Head of caudate nucleus (tissue), 42 donors: ENCODE measurements at places on chromosomes 1 and 21.

DNA sequence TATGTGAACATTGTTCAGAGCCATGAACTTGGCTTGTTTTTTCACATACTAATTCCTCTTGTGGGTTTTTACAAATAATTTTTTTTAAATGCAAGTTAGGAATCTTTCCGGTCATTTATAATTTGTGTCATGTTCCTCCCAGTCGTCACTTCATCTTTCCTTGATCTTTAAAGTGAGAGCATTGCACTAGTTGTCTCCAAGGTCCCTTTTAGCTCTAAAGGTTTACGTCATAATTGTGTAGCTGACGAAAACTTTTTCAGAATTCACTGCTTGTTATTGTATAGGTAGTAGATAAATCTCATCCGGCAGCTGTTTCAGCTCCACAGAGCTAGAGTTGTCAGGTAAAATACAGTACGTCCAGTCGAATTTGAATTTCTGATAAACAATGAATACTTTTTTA, 33.6 kb downstream of the SOAT1 start:
- no peak for DNase-seq

DNA sequence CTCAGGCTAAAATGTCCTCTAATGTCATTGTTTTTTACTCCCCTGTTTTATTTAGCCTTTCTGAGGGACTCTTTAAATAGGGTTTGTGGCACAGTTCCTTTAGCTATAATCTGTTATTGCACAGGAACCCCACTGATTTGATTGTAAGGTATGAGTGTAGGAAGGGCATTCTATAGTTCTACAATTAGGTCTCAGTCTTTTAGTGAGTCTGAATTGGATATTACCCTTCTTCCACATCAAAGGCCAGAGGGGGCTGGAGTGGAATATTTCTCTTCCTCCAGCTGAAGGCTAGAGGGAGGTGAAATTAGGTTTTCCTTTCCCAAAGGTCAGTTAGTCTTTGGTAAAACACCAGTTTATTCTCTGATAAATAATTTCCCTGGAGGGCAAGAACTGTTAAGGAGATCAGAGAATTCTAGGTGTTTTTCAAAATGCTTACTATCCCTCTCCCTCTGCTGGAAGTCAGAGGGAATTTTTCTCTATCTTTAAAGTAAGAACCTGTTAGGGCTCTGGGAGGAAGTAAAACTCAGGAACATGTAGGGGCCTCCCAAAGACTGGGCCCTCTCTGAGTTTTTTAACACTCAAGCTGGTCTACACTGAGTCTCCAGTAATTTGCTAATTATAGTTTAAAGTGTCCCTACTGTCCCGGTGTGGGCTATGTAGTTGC, 176.3 kb upstream of the ZNHIT6 start:
- DNase-seq = no peak

DNA sequence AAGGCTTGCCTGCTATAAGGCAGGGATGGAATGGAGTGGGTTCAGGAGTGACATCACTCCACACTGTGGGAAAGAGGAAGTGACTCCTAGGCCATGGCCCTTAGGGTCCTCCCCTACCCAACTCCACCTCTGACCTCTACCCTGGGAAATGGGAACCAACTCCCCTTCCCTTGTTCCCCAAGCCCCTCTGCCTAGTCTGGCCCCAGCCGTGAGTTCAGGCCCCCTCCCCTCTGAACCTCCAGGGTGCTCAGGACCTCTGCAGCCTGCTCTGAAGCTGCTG, 3.8 kb upstream of the GUCA2A start:
- no peak for DNase-seq

DNA sequence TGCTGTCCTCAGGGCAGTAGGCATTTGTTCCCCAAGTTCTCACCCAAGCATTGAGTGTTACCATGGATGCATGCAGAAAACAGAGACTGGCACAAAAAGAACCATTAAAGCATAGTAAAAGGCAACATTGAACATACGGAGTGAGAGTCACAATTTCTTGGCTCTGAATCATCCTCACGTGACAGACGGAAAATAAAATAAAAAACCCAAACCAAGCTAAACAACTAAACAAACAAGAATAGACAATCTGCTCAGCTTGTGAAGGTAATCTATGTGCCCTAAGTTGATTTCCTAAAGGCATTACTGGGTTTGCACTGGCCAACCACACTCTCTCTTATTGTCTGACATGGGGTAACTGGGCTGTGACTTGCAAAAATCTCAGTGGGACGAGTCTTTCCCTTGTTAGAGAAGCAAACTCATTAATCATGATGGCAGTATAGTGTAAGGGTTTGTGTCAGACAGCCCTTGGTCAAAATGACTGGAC, 306.0 kb downstream of the ASTN1 start:
- DNase-seq = no peak

DNA sequence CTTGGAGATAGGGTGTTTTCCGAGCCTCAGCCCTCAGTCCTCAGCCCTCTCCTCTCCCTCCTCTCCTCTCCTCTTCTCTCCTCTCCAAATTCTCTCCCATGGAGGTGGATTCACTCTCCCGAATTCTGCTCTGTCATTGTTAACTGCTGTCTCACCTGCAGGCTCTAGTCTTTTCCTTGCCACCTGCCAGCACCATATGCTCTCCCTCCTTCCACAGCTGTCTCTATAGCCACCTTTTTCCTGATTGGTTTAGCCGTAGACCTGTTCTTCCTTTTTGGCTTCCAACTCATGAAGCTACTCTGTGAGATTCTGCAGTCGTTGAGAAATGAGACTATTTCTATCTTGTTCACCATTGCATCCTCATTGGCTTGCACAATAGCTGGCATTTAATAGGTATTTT, 19.7 kb downstream of the COG2 start:
- DNase-seq = no peak

- no peak for DNase-seq
Observed at GRCh38 chr21:36948686-36949085, 17.8 kb downstream of the HLCS start.

- DNase-seq = no peak
Observed at GRCh38 chr21:41364308-41364707, 2.5 kb downstream of the MX2 start.

DNA sequence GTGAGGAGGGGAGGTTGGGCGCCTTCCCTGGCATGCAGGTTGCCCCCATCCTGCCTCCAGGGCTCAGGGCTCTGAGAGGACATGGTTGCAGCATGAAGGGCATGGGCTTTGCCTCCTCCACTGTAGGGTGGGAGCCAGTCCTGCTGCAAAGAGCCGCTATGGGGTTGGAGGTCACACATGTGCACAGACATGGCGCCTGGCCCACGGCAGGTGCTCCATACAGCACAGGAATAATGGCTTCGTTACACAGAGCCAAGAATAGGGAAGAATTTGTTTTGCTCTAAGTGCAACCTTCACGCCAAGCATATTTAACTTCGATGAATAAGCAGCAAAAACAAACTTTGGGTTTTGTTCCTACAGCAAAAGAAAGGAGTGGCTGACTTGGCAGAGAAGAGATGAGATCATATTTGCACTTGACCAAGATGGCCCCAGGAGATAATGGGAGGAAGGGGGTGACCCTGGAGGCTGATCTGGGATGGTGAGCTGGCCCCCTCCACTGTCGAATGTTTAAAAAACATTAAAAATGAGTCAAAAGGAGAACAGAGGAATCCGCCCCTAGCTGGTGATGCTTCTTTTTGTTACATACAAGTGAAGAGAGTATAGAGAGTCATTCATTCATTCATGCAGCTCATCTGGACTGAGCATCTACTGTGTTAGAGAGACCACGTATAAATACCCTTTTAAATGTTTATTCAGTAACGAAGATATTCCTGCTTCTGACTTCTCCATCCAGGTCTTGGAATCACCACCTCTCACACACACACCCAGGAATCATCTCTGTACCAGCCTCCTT, 12.4 kb upstream of the C2CD2 start:
- DNase-seq = no peak

DNA sequence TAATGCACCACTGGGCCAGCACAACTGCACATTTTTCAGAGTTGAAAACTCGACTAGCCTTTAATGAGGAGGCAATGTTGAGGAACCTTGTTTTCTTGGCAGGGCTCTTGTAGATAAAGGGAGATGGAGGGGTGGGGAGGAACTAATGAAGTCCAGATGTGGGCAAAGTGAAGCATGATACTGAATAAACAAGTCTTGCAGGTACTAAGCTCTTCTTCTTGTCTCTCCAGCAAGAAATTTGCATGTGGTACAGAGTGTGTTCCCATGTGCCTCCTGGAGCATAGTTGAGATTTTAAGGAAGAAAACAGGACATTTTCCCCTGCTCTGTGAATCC, 47.0 kb downstream of the PLPP3 start:
- DNase-seq = no peak

DNA sequence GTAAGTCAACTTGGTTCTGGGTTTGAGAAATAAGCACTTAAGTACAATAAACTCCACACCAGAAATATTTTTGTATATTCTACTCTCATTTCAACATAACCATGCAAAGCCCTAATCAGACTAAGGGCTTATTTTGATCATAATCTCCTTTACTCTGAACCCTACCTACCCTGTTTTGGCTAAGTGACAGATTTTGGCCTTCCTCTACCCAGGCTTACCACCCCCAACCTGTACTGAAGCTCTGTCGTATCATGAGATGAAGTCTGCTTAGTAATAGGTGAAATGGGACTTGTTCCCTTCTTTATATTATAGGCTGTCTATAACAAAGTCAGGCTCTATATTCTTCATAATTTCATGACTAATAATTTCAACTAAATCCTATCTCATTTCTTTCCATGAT, 135.5 kb downstream of the RERE start:
- DNase-seq = no peak

GRCh38 chr1:110002695-110003094, 18.1 kb downstream of the AHCYL1 start:
- DNase-seq = no peak

- no peak for DNase-seq
Observed at GRCh38 chr1:119962296-119962968, 66.1 kb upstream of the ADAM30 start.

DNA sequence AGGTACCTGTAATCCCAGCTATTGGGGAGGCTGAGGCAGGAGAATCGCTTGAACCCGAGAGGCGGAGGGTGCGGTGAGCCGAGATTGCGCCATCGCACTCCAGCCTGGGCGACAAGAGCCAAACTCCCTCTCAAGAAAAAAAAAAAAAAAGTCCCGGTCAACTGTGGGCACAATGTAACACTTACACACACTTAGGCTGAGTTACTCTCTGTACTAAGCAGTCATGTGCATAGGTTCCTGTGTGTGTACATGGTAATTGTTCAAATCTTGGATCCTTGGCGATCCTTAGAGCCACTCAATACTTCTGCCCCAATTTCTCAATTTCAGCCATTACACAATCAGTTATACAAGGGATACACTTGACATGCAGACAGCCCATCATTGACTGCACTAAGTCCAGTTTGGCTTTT, 11.6 kb downstream of the SDCCAG8 start:
- DNase-seq = no peak

DNA sequence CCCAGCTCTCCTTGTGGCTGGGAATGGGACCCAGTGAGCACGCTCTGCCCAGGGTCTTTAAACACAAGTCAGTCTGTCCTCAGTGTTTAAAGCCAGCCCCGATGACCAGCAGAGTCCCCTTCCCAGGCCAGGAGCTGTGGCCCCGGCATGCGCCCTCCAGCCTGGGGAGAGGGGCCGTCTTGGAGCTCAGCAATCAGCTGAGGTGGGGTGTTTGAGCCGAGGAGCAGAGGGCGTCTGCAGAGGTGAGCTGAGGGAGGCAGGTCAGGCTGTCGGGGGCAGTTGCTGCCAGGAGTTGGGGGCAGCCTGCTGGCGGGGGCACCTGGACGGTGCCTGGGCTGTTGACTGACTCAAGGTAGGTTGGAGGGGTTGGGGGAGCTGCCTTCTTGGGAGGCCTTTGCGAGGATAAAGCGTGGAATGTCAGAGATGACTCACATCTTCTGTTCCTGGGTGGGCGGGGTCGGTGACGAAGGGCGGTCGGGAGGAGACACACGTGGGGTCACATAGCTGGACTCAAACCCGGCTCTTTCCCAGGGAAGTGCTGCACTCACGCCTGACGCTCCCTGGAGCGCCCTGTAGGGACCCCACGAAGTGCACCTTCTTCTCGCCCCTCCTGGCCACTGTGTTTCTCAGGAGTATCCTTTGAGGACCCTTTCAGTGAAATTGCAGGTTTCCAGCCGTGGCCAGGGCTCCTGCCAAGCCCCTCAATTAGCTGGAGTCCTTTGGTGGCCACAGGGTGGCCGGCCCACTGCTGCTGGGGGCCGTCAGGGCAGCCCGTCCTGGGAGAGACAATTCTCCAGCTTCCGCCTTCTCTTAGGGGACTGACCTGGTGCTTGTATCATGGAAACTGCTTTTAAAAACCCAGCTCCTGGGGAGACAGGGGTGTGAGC, 86.2 kb downstream of the SIK1 start:
- no peak for DNase-seq

DNA sequence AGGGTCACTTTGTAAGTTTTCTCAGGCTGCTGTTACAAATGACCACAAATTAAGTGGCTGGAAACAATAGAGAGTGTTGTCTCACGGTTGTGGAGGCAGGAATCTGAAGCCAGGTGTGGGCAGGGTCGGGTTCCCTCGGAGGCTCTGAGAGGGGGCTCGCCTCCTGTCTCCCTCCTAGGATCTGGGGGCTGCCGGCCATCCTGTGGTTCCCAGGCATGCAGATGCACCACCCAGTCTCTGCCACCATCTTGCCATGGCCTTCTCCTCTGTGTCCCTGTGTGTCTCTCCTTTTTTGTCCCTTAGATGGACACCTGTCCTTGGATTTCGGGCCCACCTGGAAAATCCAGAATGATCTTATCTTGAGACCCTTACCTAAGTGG, 4.8 kb downstream of the TP73 start:
- DNase-seq = no peak

DNA sequence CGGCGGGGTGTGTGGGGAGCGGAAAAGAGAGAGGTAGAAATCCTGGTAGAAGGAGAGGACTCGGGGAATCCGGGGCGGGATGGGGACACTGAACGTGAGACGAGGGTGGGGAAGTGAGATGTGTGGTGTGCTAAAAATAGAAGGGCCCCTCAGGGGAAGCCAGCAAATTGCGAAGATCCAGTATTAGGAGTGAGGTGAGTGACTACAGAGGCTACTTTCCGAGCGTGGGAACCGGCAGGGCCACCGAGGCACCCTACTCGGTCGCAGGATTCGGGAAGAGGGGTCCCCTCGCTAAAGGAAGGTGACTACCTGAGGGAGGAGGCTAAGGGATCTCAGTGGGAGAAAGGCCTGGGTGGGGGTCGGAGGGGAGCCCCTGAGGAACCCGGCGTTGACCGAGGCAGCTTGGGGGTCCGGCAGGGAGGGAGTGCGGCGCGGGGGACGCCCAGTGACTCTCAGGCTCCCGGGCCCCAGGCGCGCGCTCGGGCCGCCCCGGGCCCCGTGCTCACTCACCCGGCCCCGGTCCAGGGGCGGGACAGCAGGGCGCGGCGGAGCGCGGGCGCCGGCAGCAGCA, 318 bp downstream of the ALDH4A1 start:
- DNase-seq = no peak

GRCh38 chr1:179105393-179105792, 23.5 kb downstream of the TOR3A start:
- no peak for DNase-seq

- DNase-seq = no peak
Observed at GRCh38 chr1:110462964-110463363, 12.0 kb downstream of the PROK1 start.

DNA sequence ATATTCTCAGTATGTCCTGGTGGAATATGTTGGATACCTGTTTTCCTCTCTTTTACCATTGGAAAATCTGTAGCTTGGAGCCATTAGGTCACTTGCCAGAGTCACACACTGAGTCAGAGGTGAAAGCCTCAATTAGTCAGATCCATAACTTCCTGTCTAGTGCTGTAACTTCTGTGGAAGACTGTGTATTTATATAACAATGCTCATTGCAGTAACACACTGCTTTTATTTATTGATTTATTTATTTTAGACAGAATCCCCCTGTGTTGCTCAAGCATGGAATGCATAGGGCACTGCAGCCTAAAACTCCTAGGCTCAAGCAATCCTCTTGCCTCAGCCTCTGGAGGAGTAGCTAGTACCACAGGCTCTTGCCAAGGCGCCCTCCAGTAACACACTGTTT, 1.3 kb upstream of the DOCK7 start:
- DNase-seq = no peak

- DNase-seq = no peak
Observed at GRCh38 chr21:35857095-35857494, 203.2 kb downstream of the SETD4 start.
